ENCODE measurements at places on chromosomes 1 and 21. TPM values are rescaled to one million over a fixed set of nuclear protein-coding genes. Genes with fewer than 3 reads are reported as not detected.

Gene NOS1AP
- total RNA-seq, result 1.1 TPM

Gene IGFN1
- 0.05 TPM for total RNA-seq

Gene MRAP
- not detected for total RNA-seq

Gene SPOCD1
- total RNA-seq, result 0.47 TPM

Gene VANGL1
- total RNA-seq, result 10.5 TPM

Gene CPLANE2
- 8.3 TPM for total RNA-seq

Gene ADAM30
- not detected for total RNA-seq

Gene ESRRG
- not detected for total RNA-seq

Gene IL10RB
- 23.2 TPM for total RNA-seq

Gene RUNX3
- not detected for total RNA-seq

Gene S100A7A
- not detected for total RNA-seq
